ENCODE measurements at places on chromosomes 7 and 10.

GRCh38 chr10:9294865-9295264 lies 1240.4 kb downstream of the GATA3 start:
- DNase-seq: no peak

DNA sequence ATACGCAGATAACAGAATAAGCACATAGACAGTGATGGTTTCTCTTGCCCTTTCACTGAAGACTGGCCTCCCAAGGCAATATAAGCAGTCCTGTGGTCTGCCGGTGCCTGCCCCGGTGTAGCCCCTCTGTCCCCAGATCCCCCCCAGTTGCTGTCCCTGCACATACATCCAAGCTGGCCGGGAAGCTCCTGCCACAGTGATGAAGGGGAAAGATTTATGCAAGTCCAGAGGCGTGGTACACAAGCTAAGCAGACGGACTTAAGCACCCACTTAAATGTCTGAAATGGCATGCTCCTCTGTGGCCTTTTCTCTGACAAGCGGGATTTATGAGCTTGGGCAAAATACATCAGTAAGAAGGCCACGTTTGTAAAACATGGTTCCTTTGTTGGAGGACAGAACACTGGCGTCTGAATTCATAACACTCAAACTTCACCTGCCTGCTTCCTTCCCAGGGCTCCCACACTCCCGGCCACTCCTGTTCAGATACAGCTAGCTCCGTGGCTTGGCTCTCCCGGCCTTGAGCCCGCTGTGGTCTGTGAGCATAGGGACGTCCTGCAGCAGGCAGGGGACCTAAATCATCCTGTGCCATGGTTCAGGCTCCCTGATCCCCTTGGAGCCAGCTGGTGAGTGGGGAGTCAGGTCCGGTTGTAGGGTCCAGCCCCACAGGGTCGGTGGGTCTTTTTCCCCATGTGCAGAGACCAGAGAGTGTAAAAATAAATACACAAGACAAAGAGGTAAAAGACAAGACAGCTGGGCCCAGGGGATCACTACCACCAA lies 61.7 kb upstream of the PPP2R2D start:
- DNase-seq: no peak

- DNase-seq: no peak
These were observed 323.2 kb downstream of the ZNF248 start for GRCh38 chr10:37534166-37534565.

- no peak for DNase-seq
These were observed 57.2 kb downstream of the FAM171A1 start for GRCh38 chr10:15313843-15314242.

GRCh38 chr7:5545222-5545914 lies 121.7 kb upstream of the TNRC18 start:
- no peak for DNase-seq

DNA sequence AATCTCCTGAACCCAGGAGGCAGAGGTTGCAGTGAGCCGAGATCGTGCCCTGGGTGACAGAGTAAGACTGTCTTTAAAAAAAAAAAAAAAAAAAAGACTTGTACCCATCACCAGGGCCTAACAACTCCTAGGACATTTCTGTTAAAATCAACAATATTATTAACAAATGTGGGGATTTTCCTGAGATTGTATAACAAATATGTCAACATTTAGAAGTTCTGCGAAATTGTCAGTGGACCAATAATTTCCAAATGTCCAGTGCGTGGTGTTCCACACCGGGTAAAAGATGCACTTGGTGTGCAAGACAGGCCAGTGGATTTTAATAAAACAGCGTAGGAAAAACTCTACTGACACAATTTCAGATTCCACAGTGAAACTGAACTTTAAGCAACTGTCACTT lies 71.1 kb downstream of the TNS3 start:
- DNase-seq: no peak

- DNase-seq: no peak
These were observed 121.0 kb downstream of the AKR1D1 start for GRCh38 chr7:138196971-138197896.

DNA sequence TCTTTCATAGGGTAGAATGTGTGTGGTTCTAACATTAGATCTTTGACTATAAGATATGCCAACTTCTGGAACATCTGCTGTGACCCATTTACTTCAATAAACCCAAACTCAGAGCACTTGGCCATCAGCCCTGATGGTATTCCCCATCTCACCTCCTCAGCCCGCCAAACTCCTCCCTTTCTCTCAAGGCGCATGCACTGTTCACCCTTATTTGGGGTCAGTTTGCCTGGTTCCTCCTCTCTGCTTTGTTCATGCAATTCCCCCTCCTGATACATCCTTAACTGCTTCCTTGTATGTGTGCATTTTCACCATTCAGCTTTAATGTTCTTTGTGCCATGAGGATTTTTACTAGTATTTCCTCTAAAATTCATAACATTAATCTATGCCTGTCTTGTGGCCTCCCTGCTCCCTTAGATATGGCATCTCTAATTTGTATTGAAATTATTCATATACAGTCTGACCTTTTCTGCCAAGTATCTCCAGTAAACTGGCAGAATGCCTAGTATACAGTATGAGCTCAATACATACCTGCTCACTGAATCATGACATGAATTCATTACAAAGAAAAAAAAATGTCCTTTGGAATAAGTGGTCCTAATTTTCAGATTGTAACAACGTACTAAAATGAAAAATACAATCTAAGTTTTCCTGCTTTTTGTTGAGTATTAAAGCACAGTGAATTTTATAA lies 336.8 kb upstream of the IGFBP3 start:
- DNase-seq: no peak

GRCh38 chr10:125633517-125633999 lies 49.4 kb downstream of the TEX36 start:
- DNase-seq: no peak
